ENCODE measurements at places on chromosomes 4 and X. TPM values are rescaled to one million over a fixed set of nuclear protein-coding genes. Genes with fewer than 3 reads are reported as not detected.

Gene TCEAL7
- polyA plus RNA-seq: 85.0 TPM

Gene CLTRN
- polyA plus RNA-seq: 1.6 TPM

Gene RENBP
- 16.6 TPM for polyA plus RNA-seq

Gene ELF4
- 9.9 TPM for polyA plus RNA-seq

Gene ENPP6
- polyA plus RNA-seq: 6.8 TPM

Gene SPANXC
- polyA plus RNA-seq: not detected

Gene PDE5A
- polyA plus RNA-seq: 8.9 TPM

Gene NEIL3
- 1.8 TPM for polyA plus RNA-seq

Gene TMEM255A
- 1.4 TPM for polyA plus RNA-seq

Gene GPM6B
- 228 TPM for polyA plus RNA-seq

Gene NLGN3
- 27.3 TPM for polyA plus RNA-seq

Gene TMPRSS11D
- polyA plus RNA-seq: not detected

Gene ARMCX1
- polyA plus RNA-seq: 31.2 TPM

Gene RAB9A
- 21.7 TPM for polyA plus RNA-seq

Gene GALNT7
- polyA plus RNA-seq: 4.5 TPM

Gene LANCL3
- polyA plus RNA-seq: 0.03 TPM

Gene CENPI
- 5.3 TPM for polyA plus RNA-seq

Gene MED12
- 38.0 TPM for polyA plus RNA-seq

Gene TRIM75
- not detected for polyA plus RNA-seq

Gene TBC1D8B
- polyA plus RNA-seq: 0.08 TPM

Gene MAOA
- 11.3 TPM for polyA plus RNA-seq

Gene YY2
- 0.22 TPM for polyA plus RNA-seq

Gene PPARGC1A
- polyA plus RNA-seq: 2.6 TPM

Gene ASMT
- not detected for polyA plus RNA-seq

Gene PARM1
- 11.2 TPM for polyA plus RNA-seq

Gene SRPX
- polyA plus RNA-seq: 7.4 TPM

Gene LRIT3
- polyA plus RNA-seq: not detected

Gene ARX
- 1.6 TPM for polyA plus RNA-seq

Gene MAP3K15
- 0.20 TPM for polyA plus RNA-seq

Gene FDCSP
- not detected for polyA plus RNA-seq

Gene TRAPPC11
- polyA plus RNA-seq: 7.0 TPM

Gene UGT2A1
- not detected for polyA plus RNA-seq

Gene GPAT3
- polyA plus RNA-seq: 0.36 TPM

Gene APLN
- polyA plus RNA-seq: 18.8 TPM

Gene LIMCH1
- 28.2 TPM for polyA plus RNA-seq

Gene CCNA2
- 16.8 TPM for polyA plus RNA-seq

Gene MAML3
- 9.4 TPM for polyA plus RNA-seq

Gene DAPP1
- not detected for polyA plus RNA-seq

Gene CT55
- not detected for polyA plus RNA-seq

Gene KIT
- polyA plus RNA-seq: 28.2 TPM

Gene DUSP9
- polyA plus RNA-seq: 0.81 TPM

Gene ARHGAP6
- polyA plus RNA-seq: 0.44 TPM

Gene PAGE1
- polyA plus RNA-seq: not detected

Gene RPS3A
- polyA plus RNA-seq: 2,052 TPM

Gene AR
- 0.51 TPM for polyA plus RNA-seq

Gene HERC3
- polyA plus RNA-seq: 9.4 TPM
